Activated naive CD4-positive, alpha-beta T cell treated with Interleukin-2 at 50 U/mL for 16 hours (primary cell): ENCODE measurements at places on chromosomes 7 and 10.

- no peak for DNase-seq
Measured at GRCh38 chr7:95619517-95619916, 23.2 kb upstream of the PDK4 start.

GRCh38 chr10:34049887-34050286, 715.4 kb upstream of the NRP1 start:
- DNase-seq, result peak; percentile 35

DNA sequence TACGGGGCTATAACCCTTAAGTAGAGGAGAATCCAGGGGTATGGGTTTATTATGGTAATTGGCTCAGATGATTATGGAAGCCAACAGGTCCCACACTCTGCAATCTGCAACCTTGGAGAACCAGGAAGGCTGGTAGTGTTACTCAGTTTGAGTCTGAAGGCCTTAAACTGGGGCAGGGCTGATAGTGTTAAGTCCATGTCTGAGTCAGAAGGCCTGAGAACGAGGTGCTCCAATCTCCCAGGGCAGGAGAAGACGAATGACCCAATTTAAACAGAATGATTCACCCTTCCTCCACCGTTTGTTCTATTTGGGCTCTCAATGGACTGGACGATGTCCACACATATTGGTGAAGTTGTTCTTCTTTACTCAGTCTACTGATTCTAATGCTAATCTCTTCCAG, 244.5 kb upstream of the PTER start:
- no peak for DNase-seq

DNA sequence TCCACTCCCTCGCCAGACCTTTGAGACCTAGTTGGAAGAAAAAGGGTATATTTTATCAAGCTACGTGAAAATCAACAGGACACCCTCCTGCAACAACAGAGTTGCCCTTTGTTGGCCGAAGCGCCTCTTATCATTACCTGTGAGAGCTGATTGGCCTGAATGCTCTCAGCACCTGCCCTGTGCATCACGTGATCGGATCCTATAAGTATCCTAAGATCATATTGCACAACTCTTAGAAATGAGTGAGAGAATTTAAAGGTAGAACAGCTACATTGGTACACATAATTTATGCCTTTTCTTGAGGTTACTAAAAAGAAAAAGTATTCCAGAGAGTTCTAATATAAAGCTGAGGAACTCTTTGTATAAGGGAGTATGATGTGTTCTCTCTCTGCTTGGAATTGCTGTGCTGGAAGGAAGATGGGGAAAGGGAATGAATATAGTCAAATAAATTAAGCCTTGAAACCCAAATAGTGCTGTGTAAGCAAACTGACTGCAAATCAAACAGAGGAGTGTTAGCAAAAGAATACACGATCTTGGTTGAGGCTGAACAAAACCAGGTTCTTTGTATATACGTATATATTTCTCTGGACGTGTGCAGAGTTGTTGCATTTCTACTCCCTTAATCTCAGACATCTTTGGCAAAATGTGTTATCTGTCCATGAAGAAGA, 69.3 kb downstream of the LRRC4 start:
- no peak for DNase-seq

- DNase-seq, result no peak
Measured at GRCh38 chr7:38283809-38284208, 10.4 kb upstream of the TARP start.

DNA sequence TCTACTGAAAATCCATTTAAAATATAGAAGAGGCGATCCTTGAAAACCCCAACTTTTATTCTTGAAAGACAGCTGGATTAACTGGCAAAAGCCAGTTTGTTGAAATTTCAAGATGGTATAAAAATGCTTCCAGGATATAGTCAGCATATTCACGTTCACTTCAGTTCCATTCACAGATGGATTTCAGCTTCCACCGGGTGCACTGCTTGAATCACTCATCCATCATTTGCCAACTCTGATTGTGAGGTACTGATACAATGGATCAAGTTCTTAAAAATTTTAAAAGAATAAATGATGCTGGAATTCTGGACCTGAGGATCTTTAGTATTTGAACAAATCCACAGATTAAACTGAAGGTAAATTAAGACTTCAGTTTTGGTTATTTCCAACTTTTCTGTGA, 2.4 kb downstream of the PURB start:
- no peak for DNase-seq

GRCh38 chr10:88114368-88114767, 250.9 kb downstream of the PTEN start:
- DNase-seq, result no peak

GRCh38 chr7:3434611-3435010, 133.6 kb downstream of the SDK1 start:
- no peak for DNase-seq

GRCh38 chr7:34069676-34070075, 164.3 kb downstream of the BMPER start:
- no peak for DNase-seq

DNA sequence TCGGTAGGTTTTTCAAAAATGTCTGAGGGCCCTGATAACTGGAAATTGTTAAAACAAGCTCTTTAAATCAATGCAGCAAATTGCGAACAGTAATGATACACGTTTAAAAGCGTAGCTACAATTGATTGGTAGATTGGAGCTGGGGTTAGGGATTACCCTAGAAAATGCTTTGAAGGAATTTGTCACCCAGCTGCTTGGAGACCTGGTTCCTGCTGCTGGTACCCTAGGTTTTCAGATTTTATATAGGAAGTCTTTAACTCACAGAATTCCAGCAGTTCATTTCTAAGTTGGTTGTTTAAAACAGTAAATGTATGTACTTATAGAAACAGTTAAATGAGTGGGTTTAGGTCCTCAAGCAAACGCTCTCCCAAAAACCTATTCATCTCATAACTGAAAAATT, 1.5 kb downstream of the HECTD2 start:
- no peak for DNase-seq

DNA sequence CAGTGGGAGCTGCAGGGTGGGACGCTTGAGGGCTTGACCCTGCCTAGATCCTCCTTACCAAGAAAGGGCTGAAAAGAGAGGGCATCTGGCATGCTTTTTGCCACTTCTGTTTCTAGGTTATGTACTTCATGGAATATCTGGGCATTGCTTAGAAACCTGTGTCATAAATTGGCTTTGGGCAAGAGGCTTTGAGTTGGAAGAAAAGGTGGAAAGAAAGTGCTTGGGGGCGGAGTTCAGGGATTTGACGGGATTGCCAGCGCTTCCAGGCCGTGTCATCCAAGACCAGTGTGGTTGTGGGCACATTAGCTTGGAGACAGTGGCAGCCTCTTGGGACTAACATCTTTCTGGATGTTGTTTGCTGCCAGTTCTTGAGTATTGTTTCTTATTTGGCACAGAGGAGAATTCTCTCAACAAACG, 825 bp downstream of the ZNF862 start:
- no peak for DNase-seq

GRCh38 chr10:5743736-5744135, 59.1 kb downstream of the TASOR2 start:
- no peak for DNase-seq

- no peak for DNase-seq
Measured at GRCh38 chr10:33869481-33869880, 535.0 kb upstream of the NRP1 start.

GRCh38 chr7:22487978-22488642, 11.9 kb downstream of the STEAP1B start:
- no peak for DNase-seq

GRCh38 chr7:29107056-29107455, 39.3 kb downstream of the CPVL start:
- no peak for DNase-seq

DNA sequence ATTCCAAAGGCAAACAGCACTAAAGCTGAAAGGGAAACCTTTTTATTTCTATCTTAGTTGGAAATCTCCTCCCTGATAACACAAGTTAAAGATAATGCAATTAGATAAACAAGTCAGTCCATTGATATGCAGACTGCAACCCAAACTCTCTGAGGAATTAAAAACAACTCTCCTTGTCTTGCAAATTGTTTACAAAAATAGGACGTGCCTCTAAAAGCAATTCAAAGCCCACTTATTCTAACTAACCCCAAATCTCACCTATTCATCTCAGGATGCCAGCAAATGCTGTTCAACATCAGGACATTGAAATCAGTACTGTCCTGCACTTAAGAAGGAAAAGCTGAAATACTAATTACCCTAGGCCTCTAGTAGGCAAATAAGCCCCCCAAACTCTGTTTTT, 12.8 kb downstream of the SHTN1 start:
- DNase-seq, result no peak
